GM12865 (cell line): ENCODE measurements at places on chromosomes 5 and 9.
A peak's percentile ranks its signal among the peaks of the same experiment; 100 is the strongest.

- no peak for DNase-seq
Measured at GRCh38 chr9:112091810-112092209, 83.3 kb downstream of the SUSD1 start.

GRCh38 chr5:111887706-111888105 lies 130.7 kb upstream of the NREP start:
- DNase-seq, result no peak

DNA sequence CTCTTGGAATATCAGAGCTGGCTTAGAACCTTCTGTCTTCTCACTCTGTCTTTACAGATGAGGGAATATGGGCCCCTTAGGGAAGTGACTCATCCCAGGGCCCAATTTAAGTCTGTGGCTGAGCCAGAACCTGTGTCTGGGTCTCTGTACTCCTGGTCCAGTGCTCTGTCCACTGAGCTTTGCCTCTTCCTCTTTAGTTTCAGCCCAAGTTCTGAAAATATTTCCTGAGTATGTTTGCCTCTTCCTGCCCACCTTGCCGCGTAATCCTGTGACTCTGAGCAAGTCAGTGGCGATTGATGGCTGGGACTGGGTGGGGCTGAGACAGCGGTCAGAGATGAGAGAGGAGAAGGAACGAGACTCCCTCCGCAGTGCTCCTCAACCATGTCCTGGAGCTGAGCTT lies 7.8 kb downstream of the IER5L start:
- peak; percentile 42 for DNase-seq

DNA sequence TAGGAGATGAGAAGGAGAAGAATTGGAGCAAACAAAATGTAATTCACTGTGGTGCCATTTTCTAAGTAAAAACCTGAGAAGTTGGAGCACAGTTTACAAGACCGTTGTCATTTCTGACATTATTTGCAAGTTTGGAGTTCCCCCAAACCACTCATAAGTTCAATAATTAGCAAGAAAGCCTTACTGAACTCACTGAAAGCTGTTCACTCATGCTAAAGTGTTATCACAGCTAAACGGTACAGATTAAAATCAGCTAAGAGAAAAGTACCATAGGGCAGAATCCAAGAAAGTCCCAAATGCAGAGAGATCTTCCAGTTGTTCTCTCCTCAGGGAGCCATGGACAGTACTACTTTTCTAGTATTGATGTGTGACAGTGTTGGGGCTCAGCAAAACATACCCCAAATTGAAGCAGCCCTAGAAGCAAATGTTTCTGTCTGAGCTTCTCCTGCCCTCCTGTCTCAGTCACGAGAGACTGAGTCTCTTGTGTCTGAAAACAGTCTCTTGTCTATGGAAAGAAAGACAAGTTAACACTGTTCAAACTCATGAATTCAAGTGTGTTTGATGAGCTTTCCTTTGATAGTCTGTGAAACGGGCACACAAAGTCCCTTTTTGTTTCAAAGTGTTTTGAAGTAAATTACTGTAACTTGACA lies 221.2 kb downstream of the GABRG2 start:
- DNase-seq, result peak; percentile 16

GRCh38 chr5:85395526-85395925 lies 1010.8 kb upstream of the EDIL3 start:
- DNase-seq, result no peak

- DNase-seq, result peak; percentile 63
Measured at GRCh38 chr9:109381011-109381729, 60.3 kb upstream of the EPB41L4B start.

- peak; percentile 63 for DNase-seq
Measured at GRCh38 chr9:6106711-6107339, 91.4 kb upstream of the RANBP6 start.

- DNase-seq, result no peak
Measured at GRCh38 chr5:131329286-131329560, 65.4 kb downstream of the CDC42SE2 start.
